ENCODE measurements at places on chromosomes 13 and 19.

DNA sequence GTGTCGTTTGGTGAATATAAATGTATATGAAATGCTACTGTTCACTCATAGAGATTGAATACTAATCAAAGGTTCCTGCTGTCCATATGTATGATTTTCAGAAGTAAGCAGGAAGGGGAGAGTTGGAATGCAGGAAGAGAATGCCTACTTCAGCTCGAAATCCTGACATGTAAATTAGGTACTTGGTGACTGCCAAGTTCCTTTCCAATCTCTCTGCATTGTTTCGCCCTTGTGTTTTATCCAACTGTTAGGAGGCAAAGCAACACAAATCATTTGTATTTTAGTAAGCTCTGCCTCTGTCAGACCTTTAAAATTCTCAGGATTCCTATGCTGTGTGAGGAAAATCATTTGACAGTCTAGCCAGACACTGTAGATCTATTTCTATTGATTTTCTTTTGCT is 9.0 kb downstream of the STARD13 start:
- DNase-seq = no peak

DNA sequence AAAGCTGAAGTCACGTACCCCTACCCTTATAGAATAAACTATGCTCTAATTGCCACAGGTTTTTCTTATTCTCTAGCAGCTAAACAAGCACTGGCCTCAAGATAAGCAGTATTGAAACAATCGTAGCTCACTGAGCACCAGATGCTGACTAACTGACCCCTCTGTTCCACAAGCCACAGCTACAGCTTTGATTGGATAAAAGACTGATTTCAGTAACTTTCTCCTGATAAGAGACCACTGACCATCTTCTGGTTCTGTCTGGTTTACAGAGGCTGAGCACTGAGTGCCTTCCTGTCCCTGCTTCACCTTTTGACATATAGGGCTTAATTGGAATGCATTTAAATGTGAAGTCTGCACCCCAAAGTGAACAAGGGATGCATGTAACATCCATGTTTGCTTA is 8.4 kb upstream of the RAP2A start:
- DNase-seq = no peak

- DNase-seq = no peak
Observed at GRCh38 chr13:105907319-105908019, 628.0 kb downstream of the EFNB2 start.

DNA sequence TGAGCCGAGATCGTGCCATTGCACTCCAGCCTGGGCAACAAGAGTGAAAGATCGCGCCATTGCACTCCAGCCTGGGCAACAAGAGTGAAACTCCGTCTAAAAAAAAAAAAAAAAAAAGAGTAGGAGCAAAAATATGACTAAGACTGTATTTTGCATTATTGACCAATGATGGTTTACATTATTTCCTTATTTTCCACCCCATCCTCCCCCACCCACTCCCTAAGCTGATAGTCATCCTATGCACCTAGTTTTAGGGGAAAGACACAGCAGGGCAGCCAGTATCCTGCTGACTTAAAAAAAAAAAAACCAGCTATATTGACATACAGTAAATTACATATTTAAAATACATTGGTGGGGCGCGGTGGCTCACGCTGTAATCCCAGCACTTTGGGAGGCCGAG is 25.1 kb downstream of the VAV1 start:
- no peak for DNase-seq

DNA sequence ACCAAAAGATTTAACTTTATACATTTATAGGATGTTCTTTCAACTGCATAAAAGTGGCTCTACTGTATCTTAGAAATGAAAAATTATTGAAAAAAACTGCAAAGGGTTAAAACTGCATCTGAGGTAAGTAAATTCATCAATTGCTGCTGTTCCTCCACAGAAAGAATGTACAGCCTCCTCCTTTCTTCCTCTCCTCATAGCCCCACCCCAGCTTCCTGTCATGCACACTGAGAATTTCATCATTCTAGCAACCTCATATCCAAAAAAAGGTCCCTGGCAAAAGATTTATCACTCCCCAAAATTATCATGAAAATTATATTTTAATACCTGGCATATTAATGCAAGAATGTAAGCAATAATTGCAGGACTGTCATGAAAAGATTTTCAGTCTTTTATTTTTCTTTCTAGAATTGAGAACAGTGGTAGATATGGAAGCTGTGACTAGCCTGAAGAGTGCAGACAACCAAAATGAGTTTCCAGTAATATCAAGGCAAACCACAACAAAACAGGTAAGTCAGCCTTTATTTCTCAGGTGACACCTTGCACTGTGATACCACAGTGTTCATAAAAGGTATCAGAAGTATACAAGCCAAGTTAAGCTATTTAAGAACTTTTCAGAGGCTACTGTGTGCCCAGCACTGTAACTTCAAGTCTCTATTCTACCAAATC is 110.8 kb downstream of the SUCLA2 start:
- no peak for DNase-seq

DNA sequence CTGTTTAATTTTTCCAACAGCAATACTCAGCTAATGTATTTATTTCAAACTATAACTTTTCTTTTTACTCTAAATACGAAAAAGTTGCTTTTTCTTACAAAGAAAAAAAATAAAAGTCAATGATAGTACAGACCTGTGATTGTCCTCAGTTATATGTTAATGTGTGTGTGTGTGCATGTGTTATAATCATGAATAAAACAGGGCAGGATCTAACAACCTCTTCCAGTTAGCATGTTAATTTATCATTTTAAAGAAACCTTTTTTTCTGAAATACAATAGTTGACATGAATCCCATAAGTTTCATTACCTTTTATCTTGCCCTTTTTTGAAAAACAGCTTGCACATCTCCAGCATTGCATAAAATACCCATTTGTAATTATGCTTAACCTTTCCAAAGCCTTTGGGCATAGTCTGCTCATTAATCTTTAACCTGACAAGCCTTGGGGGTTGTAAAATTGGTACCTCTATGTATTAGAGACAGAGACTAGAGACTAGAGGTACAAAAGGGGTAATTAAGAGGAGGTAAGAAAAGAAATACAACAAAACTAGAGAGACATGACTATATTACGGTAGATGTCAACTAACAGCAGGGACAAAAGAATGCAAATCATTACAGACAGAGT is 828.1 kb downstream of the OLFM4 start:
- DNase-seq = no peak

GRCh38 chr19:10501971-10502523 is 1.1 kb downstream of the KEAP1 start:
- peak; percentile 26 for DNase-seq

DNA sequence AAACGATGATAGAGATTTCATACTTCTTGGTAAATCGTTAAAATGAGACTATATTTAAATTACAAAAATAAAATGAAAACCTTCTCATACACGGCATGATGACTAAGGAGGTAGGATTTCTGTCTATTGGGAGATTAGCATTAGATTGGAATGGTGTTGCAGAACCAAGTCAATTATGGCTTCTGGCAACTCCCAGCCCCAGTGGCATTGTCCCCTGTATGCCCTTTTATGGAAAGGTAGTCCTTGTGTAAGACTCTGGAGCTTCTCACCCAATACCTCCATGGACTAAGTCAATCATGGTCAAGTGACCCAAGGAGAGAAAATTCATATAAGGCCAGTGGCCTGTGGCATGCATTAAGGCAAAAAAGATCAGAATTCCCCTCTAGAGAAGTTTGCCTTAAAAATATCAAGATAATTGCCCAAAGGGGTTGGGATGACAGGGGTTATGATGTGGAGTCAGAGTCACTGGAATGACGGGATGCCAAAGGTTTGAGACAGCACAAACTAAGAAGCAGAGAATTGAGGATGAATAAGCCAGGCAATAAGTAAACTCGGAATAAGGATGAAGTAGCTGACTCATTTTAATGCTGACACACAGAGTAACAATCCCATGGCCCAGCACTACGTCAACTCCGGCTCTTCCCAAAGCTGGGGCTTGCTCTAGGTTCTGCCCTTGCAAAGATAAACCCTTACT is 57.8 kb upstream of the POSTN start:
- no peak for DNase-seq

DNA sequence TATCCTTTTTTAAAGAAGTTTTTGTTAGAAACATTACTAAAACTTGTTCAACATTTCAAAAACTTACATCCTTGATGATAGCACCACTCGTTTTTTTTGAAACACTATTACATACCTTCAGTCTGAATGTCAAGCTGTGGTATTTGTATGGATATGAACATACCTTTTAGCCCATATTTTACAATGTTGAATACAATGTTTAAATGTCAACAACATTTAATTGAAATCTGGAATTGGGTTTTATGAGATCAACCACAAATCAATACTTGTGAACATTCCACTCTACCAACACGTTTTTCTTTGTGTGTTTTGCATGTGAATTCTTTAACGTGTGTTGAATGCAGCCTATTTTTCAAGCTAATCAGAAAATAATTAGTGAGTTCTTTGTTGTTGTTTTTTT is 4.7 kb downstream of the SERP2 start:
- DNase-seq = no peak

DNA sequence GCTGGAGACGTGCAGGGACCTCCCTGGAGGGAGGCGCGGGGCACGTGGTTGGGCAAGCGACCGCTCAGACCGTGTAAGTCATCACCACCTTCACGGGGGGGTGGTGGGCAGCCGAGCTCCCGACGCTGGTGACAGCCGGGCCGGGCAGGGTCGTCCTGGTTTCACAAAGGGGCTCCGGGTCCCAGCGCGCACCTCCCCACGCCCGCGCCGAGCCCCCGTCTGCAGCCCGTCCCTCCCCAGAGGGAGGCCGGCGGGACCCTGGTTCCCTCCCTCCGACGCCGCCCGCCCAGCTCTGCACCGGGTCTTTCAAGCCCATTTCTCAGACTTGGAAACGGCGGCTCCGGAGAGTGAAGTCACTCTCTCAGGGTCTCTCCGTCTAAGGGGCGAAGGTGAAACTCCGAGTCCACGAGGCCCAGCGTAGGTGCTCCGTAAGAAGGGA is 729 bp upstream of the ARID3A start:
- no peak for DNase-seq

DNA sequence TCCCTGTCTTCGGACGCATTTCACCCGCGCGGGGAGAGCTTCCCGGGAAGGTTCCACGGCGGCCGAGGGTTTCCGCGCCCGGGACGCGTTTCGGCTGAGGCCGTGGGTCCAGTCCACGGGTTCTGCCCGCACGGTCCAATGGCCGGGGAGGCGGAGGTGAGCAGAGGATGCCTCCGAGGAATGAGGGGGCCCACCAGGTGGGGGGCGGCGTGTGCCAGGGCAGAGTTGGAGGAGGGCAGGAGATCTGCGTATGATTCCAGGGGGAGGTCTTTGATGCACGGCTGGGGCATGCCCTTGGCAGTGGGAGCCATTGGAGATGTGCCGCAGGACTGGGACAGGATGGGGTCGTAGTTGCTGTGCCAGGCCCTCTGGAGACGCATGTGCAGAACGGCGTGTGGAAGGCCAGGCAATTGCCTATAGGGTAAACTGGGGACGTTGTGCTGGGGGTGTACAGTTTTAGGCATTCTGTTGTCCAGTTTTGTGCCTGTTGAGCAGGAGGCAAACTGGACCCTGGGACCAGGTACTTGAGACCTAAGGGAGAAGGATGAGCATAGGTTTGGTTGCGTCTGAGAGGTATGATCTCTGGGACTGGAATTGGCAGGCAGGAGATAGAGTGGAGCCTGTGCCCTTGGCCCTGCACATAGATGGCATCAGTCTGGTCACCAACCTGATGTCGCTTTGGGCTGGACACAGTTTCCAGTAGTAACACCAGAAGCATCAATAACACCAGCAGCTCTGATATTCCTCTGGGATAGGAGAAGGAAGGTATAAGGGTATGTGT is 751 bp downstream of the ZNF584 start:
- no peak for DNase-seq

DNA sequence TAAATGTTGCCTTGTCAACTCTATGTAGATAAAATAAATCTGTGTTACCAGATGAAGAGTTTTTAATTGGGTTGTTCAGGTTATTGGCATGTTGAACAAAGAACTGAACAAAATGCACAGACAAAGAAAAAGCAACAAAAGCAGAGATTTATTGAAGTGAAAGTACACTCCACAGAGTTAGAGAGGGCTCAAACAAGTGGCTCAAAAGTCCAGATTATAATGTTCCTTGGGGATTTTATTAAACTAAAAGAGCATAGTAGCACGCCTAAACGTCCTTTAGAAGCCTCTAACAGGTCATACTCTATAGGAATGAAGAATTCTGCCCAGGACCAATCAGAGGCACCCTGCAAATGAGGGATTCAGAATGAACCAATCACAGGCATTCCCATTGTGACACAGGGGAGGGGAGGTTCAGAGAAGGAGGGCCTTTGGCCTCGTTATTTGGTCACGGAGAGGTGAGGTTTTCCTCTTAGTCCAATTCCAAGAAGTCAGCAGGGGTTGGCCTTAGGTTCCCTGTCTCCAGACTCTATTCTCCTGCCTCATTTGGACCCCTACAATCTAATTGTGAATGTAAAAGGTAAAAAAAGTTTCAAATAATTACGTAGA is 12.8 kb downstream of the PSMC4 start:
- no peak for DNase-seq

GRCh38 chr13:39784347-39784746 is 128.9 kb downstream of the COG6 start:
- no peak for DNase-seq

DNA sequence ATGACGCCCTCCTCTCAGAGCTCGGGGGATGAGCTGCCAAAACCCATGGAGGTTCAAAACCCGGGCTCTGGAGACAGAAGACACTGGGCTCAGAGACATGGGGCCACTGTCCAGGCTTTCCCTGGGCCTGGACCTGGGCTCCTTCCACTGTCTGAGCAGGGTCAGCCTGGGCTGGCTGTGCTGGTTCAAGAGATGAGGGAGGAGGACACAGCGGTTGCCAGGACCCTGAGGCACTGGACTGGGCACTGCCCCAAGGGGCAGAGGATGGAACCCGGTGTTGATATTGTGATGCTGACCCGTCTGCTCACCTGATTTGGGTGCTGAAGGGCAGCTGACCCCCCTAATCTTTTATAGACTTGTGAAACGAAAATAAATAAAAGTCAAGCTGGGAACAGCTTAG is 14.1 kb upstream of the SIGLEC11 start:
- no peak for DNase-seq

DNA sequence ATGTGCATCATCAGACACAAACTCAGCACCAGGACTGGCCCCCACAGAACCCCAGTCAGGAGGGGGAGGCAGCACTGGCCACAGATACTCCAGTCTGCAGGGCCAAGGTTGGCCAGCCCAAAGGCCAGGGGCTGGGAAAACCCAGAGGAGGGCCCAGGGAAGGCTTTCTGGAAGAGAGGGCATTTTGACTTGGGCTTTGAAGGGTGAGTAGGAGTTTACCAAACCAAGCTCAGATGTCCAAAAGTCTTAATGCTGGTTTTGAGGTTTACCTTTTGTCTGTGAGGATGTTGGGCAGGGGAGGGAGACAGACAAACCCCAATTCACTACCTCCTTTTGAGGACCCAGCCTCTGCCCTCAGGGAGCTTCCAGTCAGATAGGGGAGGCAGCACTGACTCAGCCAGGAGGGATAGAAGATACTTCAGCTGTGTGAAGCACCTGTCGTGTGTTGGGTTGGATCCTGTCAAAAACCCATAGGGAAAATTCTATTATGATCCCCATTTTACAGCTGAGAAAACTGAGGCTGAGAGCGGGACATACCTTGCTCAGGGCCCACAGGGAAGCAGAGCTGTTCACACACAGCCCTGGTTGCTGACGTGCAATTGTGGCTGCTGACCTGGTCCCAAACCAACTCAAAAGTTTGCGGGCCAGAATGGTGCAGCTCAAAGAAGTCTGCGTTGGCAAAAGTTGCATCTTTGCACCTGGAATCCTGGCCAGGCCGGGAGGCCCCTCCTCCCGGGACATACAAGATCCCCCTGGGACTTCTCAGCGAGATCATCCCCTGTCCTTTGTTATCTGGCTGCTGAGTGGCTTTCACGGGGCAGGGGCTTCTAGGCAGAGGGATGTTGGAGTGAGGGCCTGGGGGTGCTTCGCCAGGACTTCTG is 13.1 kb downstream of the CILP2 start:
- DNase-seq = no peak

- no peak for DNase-seq
Observed at GRCh38 chr19:30742406-30742938, 370.3 kb downstream of the ZNF536 start.

All from stimulated activated CD4-positive, alpha-beta T cell treated with anti-CD3 and anti-CD28 coated beads, Interleukin-15, amount 100 ng/mL, for 1 hour (primary cell).